ENCODE measurements at places on chromosomes 1 and 21.

DNA sequence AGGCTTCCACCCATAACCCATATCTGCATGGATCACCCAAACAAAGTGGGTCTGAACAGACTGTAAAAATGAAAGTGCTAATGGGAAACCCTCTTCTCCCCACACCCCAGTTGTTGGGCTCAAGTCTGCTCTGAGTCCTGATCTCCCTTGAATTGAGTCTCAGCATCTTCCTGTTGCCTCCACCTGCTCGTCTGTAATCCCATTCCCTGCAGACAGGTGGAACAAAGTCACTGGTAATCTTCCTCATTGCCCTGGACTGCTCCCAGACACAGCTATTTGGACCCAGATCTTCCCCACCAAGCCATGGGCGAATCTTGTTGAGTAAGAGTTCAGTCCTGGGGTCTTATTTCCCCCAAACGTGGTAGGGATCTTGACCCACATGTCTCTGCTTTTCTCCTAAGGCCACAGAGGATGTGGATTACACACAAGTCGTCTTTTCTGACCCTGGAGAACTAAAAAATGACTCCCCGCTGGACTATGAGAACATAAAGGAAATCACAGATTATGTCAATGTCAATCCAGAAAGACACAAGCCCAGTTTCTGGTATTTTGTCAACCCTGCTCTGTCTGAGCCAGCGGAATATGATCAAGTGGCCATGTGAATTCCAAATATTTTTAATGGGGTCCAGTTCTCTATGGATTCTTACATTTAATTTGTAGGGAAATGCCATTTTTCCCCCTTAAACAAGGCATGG lies 15.7 kb downstream of the AVPR1B start:
- DNase-seq = no peak

GRCh38 chr1:174135211-174135610 lies 24.1 kb upstream of the RABGAP1L start:
- DNase-seq = no peak

DNA sequence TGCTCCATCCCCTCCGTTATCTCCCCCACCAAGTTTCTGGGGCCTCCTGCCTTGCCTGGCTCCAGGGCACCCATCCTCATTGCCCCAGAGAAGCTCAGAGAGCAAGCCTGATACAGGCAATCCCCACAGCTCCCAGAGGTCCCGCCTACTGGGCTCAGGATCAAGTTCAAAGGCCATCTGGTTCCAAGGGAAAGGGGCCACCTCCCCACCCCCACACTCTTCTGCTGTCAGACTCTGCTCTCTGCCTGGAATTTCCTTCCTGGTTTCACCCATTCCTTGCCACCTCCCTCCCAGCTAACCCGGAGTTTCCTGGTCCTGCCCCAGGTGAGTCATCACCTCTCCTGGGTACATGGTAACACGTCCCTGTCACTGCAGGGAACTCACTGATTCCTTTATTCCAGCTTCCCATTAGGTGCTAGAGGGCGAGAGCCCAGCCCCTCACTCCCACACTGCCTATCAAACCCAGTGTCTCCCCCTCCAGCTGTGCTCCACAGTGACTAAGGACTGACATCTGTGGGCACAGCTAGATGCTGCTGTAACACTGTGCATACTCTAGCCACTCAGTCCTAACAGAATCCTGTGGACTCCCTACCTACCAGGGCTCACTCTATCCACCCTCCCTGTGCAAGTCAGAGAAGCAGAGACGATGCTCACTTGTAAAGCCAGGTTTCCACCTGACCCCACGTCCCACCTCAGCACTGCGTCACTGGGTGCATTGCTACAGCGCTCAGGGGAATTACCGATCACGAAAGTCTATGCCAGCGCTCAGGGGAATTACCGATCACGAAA lies 21.8 kb downstream of the RSPH1 start:
- DNase-seq = no peak

DNA sequence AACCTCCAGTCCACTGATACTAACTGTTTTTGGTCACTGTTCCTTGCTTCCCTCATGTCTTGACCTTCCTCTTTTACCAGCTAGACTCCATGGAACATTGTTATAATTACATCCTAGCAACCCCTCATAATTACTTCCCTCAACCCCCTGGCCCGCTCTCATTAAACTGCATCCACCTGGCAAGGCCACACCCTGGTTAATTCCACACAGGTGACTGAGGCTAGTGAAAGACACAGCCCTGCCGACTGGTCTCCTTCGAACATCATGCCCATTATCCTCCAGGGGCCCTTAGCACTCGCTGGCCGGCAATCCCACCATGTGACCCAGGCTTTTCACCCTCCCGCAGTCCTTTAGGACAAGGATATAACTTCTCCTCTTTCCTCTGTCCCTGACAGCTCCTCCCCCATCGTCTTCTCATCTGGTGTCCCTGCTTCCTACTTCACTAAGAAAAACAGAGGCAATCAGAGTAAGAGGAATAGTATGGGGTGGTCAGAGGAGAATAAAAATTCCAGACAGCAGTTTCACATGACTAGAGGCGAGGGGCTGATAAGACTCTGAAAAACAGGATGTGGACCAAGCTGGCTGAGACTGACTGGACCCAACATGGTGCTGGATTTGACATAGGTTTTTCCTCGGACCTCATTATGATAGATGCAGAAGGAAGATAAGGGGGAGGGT lies 8.8 kb upstream of the TENT5B start:
- DNase-seq = no peak

GRCh38 chr1:201740670-201741111 lies 88.3 kb upstream of the IPO9 start:
- no peak for DNase-seq

DNA sequence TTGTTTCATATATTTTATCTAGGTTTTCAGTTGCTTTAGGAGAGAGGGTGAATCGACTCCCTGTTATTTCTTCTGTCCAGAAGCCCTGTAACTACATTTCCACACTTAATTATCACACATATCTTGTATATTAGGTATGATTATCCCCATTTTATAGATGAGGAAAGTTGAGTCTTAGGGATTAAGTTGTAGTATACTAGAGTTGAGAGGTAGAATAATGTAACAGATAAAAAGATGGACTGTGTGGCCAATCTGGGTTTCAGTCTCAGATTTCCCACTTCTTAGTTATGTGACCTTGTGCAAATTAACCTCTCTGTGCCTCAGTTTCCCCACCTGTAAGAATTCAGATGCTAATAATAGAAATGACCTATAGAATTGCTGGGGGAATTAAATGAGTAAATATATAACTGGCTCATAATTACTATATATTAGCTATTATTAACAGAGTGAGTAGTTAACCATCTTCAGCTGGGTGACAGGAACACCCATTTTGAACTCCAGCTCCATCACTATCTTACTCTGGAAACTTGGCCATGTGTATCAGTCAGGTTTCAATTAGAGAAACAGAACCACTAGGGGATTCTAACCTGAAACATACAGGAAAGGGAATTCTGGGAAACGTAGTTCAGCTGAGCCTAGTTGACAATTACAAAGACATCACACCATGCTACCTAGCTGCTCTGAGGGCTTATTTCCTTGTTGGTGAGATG lies 20.4 kb upstream of the FOXO6 start:
- no peak for DNase-seq

DNA sequence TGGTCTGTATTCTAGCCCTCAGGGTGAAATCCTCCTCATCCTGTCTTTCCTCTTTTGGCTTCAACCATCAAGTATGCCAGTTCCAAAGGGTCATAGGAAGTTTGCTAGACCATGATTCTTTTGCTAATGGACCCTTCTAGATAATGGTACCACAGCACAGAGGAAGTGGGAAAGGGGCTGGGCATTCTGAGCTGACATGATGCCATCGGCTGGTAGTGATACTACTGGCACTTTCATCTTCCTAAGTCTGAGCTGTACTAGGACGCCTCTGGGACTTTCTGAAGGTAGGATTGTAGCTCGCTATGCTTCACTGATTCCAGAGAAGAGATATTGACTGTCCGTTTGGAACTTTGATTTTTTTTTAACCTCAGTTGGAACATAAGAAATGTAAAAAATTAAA lies 11.4 kb downstream of the FASLG start:
- DNase-seq = no peak

- DNase-seq = no peak
Observed at GRCh38 chr1:59123081-59123681, 173.7 kb upstream of the FGGY start.

- DNase-seq = no peak
Observed at GRCh38 chr1:41345434-41346075, 15.7 kb upstream of the FOXO6 start.

Data from activated naive CD8-positive, alpha-beta T cell treated with anti-CD3 and anti-CD28 coated beads, Interleukin-2, amount 50 U/mL, for 16 hours (primary cell).